ENCODE measurements at places on chromosomes 12 and 14.
A peak's percentile ranks its signal among the peaks of the same experiment; 100 is the strongest.

DNA sequence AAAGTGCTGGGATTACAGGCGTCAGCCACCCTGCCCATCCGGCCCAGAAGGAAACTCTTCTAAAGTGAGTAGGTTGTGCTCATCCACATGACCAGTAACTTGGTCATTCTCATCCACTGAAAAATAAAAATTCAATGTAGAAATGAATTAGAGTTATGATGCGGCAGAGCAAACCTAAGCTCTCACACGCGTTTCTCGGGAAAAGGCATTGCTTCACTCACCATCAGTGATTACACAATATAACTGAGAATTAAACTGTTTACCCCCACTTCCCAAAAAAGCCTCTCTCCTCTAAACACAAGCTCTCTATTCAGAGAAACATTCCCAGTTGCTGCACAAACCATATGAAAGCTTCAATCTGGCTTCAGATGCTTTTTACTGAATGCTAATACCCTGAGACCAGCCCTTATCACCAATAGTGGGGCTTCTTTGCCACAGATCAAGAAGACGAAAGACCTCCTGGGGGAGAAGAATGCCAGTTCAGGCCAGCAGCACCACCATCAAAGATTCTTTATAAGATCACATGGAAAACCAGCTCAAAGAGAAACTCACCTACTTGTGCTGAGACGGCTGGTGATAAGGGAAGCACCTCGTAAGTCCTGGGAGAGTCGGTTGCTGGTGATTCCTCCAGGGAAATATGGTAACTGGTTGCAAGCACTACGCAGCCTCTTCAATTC, 121.5 kb upstream of the SFSWAP start:
- DNase-seq: no peak

GRCh38 chr12:10223208-10223607, 10.5 kb downstream of the GABARAPL1 start:
- DNase-seq: no peak

DNA sequence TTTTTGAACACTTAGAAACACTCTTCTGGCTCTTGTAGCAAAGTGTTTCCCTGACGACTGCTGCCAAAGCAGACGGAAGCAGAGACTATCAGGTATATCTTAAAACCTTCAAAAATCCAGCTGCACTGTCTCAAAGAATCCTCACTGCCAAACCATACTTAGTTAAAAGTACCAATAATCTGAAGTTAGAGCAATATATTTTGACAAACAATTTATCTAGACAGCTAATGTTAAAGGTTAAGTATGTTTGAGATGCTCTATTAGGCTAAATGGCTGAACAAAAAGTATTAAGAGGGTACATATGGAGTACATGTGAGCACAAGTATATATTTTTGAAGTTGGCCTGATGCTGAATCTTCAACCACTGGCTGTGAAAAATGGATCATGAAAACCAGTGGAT, 331.9 kb upstream of the DIO2 start:
- DNase-seq: no peak

- peak; percentile 49 for DNase-seq
Measured at GRCh38 chr12:123150744-123151456, at the start of gene PITPNM2. PITPNM2 (minus strand) TSS chr12:123151090; CDS start chr12:123034590, 116,500 bp downstream.

- no peak for DNase-seq
Measured at GRCh38 chr14:37241198-37241597, 43.5 kb downstream of the MIPOL1 start.

DNA sequence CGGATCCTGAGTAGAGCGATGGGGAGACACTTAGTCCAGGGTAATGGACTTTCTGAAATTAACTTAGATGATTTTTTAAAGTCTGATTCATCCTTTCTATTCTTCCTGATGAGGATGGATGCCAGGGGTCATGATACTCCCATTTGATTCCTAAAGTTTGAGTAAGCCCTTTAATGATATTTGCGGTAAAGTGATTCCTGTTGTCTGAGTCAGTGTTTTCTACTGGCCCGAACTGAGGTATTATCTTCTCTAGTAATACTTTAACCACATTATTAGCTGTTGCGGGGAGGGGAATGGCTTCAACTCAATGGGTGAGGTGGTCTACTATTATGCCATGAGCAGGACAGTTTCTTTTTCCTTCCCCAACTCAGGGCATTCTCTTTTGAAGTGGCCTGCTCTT, 111.6 kb downstream of the RIN3 start:
- no peak for DNase-seq

- no peak for DNase-seq
Measured at GRCh38 chr14:79436335-79436734, 775.0 kb downstream of the DIO2 start.

- no peak for DNase-seq
Measured at GRCh38 chr12:50234347-50234746, 49.0 kb downstream of the LIMA1 start.

GRCh38 chr14:60233251-60233650, 15.8 kb upstream of the PPM1A start:
- DNase-seq: no peak

GRCh38 chr14:59755409-59756135, 115.0 kb downstream of the RTN1 start:
- no peak for DNase-seq

DNA sequence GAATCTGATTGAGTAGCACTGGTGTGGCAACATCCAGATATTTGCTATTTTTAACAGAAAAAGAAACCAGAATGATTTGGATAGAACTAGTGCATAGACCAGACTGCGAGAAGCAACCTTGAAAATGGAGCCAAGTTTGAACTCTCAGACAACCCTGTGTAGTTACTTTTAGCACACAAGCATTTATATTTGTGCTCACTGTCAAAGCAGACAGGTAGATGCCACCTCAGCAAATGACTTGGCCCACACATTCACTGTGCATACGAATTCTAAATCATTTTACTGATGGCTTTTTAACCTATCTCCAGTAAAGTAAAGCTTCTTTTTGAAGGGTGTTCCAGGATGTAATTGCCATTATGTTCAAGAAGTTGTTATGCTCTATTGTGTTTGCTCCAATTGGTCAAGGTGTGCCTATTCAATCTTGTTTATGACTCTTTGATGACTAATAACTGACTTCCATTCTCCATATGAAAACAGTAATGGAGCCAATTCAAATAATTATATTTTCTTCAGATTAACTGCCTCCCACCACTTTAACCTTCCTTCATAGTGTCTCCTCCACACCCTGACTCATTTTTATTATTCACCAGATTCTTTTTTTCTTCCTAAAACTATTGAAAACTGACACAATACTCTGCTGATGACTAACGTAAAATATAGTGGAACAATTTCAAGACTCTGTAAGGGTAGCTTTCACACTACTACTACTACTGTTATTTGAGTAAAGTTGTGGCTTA, 138.5 kb downstream of the CCER1 start:
- no peak for DNase-seq

- no peak for DNase-seq
Measured at GRCh38 chr12:20370014-20370386, 1.7 kb downstream of the PDE3A start.

GRCh38 chr12:85779768-85780167, 56.4 kb downstream of the RASSF9 start:
- no peak for DNase-seq

DNA sequence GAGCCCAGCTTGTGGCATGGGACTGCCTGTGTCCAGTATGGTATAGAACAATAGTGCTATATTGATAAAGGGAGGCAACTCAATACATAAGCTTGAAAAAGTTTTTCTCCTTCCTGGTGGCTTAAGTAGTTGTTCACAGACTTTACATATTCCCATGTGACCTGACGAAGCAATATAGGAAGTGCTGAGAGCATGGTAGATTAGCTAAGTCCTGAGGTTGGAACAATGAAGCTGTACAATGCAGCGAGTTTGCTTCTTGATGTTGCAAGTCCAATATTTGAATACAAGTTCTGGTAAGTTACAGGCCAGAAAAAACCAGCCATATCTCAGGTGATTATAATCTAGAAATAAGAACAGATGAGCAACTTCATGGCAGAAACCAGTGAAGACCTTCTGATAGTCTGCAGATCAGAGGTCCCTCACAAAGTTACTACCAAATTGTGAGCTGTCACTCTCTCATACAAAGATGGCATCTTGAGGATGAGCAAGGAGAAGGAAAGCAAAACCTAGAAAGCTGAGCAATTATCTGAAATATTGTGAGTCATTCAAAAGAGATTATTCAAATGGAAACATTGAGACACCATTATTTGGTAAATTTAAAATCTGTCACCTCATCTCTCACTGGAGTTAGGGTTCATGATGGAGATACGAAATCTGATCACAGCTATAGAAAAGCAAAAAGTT, 72.9 kb upstream of the BTG1 start:
- no peak for DNase-seq

- DNase-seq: no peak
Measured at GRCh38 chr12:64332938-64333337, 57.6 kb downstream of the C12orf56 start.

GRCh38 chr12:115251727-115252126, 567.8 kb upstream of the TBX3 start:
- DNase-seq: no peak

DNA sequence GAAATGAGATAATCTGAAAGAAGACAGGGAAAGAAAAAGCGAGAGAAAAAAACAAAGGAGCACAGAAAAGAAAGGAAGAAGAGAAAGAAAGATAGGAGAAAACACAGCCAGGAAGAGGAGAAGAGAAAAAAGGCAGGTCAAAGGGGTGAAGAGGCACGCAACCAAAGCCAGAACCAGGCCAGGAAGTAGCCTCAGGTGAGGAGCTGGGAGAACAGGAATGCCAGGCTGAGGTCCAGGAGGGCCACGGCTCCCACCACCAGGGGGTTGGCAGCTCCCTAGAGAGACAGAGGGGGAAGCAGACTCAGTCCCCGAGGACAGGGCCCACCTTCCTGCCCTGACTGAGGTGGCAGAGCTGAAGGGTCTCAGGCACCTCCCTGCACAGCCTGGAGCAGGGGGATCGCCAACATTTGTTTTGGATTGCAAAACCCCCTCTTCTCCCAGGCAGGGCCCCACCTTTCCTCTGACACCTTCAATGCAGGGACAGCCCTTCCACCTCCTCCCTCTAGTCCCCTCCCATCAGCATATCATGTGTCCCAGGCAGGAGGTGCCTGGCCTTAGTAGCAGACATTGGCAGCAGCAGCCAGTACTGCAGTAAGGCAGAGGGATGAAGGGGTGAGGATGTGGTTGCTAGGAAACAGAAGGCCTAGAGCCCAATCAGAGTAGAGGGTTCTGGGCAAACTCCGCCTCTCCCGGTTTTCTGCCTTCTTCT, 2.0 kb upstream of the AP1G2 start:
- no peak for DNase-seq

DNA sequence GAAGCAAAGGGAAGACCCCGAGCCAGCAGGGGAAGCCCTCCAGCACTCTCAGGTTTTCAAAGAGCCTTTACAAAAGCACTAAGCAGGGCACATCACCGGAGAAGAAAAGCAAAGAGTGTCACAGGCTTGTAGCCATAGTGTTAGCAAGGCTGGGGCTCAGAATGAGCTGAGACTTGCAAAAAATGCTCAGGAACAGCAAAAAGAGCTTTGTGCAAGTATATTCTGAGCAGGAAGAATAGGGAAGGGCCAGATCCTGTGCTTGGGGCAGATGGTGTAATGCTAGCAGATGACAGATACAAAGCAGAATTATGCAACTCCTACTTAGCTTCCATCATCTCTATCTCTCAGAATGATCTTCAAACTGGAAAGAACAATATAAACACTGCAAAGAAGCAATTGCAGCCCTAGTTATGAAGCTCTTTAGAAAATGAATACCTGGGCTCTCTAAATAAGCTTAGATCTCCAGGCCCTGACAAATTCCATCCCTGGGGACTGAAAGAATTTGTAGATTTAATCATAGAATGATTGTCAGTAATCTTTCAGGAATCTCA, 23.7 kb upstream of the PARP11 start:
- no peak for DNase-seq

GRCh38 chr14:102898776-102899515, 23.5 kb upstream of the AMN start:
- no peak for DNase-seq

GRCh38 chr12:57066245-57066644, 12.3 kb downstream of the NEMP1 start:
- no peak for DNase-seq

DNA sequence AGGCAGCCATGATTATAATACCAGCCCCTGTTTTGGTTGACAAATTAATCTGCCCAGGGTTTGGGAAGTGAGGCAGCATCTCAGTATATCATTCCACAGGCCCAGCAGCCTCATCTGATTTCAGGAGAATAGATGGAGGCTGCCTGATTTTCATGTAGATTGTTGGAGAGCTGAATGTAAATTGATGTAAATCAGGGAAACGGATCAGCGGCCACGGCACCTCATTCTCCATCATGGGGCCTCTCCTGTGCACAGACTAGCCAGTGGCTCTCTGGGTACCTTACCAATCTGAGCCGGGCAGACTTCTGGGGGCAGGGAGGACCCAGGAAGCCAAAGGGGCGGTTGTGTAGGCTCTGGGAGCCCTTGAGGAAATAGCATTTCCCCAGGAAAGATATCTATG, 63.7 kb upstream of the GSC start:
- no peak for DNase-seq

DNA sequence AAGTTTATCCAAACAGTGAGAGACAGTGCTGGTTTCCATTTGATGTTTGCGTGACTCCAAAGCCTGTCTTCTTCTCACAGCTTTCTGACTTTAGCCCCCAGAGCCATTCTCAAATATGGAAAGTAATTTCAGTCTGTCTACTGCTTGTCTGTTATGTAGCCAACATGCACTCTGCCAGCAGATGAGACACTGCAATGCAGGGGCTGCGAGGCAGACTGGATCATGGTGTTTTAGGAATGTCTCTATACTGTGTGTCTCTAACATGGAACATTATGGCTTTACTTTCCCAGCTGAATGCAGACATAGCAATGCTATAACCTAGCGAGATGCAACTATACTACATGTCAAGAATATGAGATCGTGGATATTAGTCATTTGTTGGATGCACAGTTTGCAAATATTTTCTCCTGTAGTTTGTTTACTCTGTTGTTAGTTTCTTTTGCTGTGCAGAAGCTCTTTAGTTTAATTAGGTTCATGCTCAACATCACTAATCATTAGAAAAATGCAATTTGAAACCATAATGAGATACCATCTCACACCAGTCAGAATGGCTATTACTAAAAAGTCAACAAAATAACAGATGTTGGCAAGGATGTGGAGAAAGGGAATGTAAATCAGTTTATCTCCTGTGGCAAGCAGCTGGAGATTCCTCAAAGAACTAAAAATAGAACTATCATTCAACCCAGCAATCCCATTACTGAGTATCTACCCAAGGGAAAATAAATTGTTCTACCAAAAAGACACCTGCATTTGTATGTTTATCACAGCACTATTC, 235.8 kb upstream of the TMTC1 start:
- DNase-seq: no peak

GRCh38 chr12:14768823-14769405, 34.4 kb downstream of the WBP11 start:
- no peak for DNase-seq

- no peak for DNase-seq
Measured at GRCh38 chr12:85523197-85523596, 243.2 kb downstream of the ALX1 start.

GRCh38 chr12:47400266-47400665, 305.6 kb downstream of the RPAP3 start:
- no peak for DNase-seq

DNA sequence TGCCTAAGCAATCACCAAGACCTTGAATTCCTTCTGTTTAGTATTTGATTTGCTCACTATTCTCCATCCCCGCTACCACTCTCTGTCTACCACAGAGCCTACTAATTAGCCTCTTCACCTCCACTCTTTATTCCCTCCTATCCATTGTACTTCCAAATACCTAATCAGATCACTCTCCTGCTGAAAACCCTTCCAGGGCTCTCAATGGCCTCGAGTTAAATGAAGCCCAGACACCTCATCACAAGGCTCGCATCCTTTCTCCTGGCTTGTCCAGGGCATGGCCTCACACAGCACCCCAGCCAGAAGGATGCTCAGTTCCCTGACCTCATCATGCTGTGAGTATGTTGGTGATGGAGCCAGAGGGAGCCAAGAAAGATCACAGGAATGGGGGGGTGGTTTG, 71.4 kb upstream of the PRMT8 start:
- DNase-seq: no peak
